ENCODE measurements at places on chromosomes 7 and 10.

GRCh38 chr7:66837007-66837406 lies 84.0 kb upstream of the TMEM248 start:
- no peak for DNase-seq

- no peak for DNase-seq
Observed at GRCh38 chr10:19930936-19931893, 115.0 kb downstream of the PLXDC2 start.

- no peak for DNase-seq
Observed at GRCh38 chr7:35700865-35701264, 5.9 kb upstream of the HERPUD2 start.

GRCh38 chr7:108637049-108637621 lies 67.5 kb downstream of the DNAJB9 start:
- DNase-seq = no peak

DNA sequence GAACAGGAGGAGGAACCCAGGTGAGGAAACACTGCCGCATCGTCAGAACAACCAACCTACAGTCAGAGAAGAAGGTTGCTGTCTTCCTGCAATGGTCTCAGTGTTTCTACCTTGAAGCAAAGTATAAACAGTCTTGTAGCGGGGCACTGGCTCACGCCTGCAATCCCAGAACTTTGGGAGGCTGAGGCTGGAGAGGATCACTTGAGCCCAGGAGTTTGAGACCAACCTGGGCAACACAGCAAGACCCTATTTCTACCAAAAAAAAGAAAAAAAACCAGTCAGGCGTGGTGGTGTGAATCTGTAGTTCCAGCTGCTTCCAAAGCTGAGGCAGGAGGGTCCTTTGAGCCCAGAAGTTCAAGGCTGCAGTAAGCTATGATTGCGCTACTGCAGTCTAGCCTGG lies 23.4 kb downstream of the SNX8 start:
- DNase-seq = no peak

DNA sequence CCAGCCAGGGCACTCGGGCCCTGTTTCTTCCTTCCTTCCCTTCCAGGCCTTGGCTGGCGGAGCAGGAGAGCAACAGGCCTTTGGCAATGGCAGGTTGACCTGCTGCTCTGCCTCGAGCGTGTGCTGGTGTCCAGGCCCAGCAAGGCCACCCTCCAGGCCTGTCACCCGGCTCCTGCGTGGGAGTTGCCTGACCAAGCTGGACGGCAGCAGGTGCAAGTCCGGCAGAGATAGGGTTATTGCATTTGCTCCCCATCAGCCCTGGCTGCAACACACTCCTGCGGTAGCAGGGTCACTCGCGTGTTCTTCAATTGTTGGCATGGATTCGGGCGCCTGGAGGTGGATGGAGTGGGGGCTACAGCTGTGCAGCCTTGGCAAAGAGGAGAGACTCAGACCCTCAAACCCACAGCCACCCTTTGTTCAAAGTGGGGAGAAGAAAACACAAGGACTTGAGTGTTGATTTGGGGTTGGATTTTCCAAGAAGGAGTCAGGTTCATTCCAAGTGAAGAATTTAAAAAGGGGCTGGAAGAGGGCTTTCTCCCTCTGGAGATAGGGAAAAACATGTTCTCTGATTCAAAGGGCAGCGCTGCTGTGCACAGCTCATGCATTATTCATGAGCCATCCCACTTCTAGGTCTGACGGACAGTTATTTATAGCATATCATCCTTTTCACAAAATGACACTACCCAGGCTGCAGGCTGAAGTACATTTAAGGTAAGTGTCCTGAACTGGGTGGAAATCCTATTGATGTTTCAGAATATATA lies 64.2 kb upstream of the PITRM1 start:
- no peak for DNase-seq
